ENCODE measurements at places on chromosomes 2 and 18.
A peak's percentile ranks its signal among the peaks of the same experiment; 100 is the strongest.

- no peak for DNase-seq
Measured at GRCh38 chr2:235394278-235394828, 99.5 kb upstream of the AGAP1 start.

DNA sequence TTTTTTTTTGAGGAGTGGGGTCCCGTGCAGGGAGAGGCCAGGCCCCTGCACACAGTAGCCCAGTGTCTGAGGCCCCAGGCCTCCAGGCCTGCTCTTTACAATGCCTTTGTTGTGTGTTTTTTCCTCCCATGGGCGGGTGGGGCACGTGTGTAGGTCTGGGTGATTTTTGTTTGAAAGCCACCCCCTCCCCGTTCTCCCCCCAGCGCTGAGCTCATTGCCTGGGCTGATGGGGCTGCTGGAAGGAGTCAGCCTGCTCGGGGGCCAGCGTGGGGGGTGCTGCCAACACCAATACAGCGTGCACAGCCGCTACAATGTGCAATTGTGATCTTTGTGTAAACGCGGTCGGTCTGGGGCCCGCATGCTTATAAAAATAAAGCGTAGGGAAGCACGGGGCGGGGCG is 142.7 kb downstream of the DYSF start:
- DNase-seq, result peak; percentile 84

DNA sequence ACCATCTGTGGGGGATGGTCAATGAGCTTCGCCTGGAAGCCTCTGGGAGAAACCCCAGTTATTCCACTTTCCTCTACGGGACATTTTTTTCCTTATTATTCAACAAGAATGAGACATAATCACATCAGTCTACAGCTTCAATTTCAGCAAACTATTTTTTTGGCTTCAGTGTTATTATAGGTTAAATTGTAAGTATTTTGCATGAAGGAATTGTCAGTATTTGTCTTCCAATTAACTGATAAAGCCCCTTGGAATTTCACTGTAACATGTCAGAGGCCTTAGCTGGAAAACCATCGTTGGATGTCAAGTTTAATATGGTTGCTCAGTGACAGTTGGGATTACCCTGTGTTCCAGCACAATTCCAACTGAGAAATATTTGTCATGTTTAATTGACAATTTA is 480.9 kb upstream of the CHST9 start:
- DNase-seq, result no peak

- no peak for DNase-seq
Measured at GRCh38 chr18:30689216-30689615, 353.3 kb downstream of the DSC3 start.

DNA sequence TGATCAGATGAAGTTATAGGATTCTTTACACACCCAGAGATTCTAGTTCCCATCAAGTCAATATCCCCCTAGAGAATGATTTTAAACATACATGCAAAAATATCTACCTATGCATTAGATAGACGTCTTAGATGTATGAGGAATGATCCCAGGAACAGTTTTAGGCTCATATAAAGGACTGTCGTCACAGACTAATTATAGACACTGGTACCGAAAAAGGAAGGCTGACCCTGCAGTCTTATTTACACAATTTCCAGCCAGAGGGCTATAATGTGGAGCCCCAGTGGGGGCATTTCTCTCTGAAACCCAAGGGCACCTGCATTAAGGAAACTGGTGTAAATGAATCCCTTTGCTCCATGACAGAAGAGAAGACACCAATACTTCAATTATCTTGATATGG is 170.4 kb downstream of the ZNF521 start:
- no peak for DNase-seq

DNA sequence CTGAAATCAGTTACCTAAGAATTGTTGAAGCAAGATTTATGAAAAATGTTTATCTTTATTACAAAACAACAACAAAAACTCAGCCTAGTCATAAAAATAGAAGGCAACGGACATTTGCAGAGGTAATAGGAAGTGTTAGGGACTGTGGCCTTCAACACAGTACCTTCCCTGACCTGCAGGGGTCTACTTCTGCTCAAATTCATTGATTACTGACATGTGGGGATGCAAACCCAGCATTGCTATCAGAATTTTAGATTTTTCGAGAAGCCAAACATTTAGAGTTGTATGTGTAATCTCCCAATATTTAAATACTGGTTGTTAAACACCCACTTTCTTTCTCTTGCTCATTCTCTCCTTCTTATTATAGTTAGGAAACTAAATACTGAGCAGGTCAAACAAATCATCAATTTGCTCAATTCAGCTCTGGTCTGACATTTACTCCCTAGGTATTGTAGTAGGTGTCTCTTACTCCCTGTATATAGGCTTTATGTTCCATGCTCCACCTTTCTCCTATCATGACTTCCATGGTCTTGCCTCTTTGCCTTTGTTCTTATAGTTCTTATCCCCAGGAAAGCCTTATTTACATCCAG is 198.5 kb downstream of the UBE2E3 start:
- no peak for DNase-seq

GRCh38 chr2:151670346-151670745 is 63.9 kb downstream of the NEB start:
- no peak for DNase-seq

DNA sequence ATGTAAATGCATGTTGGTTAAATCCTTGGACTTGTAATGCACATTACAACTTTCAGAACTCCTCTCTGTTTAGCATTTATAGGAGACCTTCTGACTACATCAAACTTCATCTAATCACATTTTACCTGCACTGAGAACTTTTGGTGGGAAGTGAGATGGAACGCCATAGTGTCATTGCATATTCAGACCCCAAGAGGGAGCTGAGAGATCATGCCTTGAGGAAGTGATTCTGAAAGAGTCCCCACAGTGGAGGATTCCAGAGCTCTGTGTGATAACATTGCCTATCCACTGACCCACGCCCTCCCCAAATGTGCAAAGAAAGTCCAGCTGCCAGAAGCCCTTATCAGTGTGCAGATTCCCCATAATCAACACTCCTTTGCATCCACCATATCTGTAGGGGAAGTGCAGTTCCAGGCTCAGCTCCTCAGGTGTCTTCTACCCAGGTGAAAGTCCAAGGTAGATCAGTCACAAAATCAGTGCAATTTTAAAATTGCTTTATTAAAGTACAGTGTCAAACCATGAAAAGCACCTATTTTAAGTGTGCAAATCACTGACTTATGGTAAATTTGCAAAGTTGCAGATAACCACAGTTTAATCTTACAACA is 212.4 kb downstream of the RPIA start:
- DNase-seq, result no peak

- no peak for DNase-seq
Measured at GRCh38 chr2:96139181-96139758, 968 bp upstream of the ASTL start.

GRCh38 chr18:7954238-7954637 is 387.1 kb downstream of the PTPRM start:
- DNase-seq, result no peak

- DNase-seq, result peak; percentile 38
Measured at GRCh38 chr2:8669157-8669817, 12.6 kb upstream of the ID2 start.

DNA sequence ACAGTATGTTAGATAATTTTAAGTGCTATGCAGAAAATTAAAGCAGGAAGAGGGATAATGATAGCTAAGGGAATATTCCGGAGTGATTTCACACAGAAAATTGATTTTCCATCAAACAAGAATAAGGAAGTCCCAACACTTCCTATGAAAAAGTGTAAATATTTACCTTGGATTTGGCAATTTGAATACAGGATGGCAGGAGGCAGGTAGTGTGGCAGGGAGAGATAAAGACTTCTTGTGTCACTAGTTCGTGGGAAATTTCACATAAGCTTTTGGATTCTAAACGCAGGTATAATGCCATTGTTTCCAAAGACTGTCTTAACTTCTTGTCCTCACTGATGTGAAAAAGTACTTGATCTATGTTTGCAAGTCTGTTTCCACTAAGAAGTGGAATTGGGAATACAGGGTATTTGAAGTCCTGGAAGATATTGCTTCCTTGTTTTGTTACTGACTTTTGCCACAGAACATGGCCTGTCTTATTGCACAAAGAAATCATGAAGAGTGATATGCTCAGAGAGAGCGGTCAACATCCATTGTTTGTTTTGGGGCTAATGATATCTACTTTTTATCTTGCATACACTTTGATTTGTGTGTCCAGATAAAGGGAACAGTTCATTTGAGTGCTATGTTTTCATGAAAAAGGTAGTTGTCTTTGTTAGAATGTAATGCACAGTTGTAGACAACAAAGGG is 1216.1 kb upstream of the FAM98A start:
- DNase-seq, result no peak

- peak; percentile 75 for DNase-seq
Measured at GRCh38 chr2:158772306-158773078, 22.6 kb upstream of the DAPL1 start.

GRCh38 chr2:16350211-16350610 is 315.4 kb downstream of the CYRIA start:
- no peak for DNase-seq

GRCh38 chr18:5515011-5515784 is 28.6 kb downstream of the EPB41L3 start:
- DNase-seq, result no peak

DNA sequence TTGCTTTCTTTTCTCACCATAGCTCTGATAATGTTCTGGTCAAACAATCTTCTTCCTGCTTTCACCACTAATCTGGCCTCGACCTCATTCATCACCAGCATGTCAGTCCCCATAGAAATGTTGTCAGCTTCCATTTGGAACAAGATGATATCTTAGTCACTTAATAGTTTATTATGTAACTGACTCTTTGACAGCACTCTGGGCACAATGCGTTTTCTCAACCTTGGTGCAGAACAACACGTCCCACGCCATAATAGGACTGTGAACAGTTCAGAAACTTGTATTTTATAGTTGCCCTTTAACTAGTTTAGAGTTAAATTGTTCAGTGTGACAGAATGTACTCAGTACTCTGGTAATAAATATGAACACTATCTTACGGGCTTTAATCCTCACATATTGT is 106.0 kb downstream of the MC4R start:
- no peak for DNase-seq

- DNase-seq, result no peak
Measured at GRCh38 chr2:56118474-56118873, 65.3 kb upstream of the CCDC85A start.

DNA sequence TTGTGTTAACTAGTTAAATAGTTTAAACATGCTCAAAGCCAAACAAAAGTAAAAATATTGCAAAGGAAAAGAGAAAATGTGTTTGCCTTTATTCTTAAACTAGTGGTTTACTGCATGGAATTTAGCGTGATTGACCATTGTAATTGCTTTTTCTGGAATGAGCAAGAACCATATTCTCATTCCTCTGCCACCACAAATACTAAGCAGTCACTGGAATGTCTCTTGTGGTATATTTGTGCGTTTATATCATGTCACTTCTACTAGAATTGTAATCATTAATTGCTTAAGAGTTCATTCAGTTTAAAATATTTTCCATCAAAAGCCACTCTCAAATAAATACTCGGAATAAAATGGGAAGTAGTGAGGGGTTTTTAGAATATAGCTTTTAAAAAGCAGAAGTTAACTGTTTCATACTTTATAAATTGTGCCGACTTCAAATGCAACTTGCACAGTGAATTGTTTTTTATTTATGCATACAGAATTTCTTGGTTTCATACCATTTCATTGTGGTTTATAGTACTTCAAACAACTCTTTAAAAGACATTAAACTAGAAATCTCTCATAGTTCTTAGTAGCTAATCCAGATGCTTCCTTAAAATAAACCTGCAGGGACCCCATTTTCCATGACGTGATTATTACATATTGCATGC is 288.1 kb downstream of the EPHA4 start:
- DNase-seq, result no peak

DNA sequence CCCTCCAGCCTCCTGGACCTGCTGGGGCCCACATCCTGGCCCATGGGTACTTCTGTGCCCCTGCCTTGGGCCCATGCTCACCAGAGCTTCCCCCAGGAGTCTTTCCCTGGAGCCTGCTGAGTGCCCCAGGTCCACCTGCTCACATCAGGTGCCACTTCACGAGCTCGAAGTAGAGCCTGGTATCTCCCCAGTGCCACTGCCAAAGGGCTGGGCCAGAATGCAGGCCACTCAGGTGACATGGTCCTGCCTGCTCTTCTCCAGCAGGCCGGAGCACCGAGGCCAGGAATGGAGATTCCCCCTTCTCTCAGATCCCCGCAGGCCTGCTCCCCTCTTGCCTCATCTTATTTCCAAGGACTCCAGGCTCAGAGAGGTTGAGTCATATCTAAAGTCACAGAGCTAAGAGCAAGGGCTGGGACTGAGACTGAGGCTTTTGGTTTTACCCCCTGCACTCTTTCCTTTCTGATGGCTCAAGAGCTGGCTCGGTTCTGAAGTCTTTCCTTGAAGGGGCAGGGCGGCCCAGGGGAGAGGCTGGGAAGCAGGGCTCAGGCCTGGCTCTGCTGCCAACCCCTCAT is 79.2 kb downstream of the HS1BP3 start:
- DNase-seq, result no peak

GRCh38 chr2:6920743-6921064 is 3.5 kb downstream of the RNF144A start:
- no peak for DNase-seq

- DNase-seq, result no peak
Measured at GRCh38 chr18:28161608-28162599, 15.0 kb downstream of the CDH2 start.

DNA sequence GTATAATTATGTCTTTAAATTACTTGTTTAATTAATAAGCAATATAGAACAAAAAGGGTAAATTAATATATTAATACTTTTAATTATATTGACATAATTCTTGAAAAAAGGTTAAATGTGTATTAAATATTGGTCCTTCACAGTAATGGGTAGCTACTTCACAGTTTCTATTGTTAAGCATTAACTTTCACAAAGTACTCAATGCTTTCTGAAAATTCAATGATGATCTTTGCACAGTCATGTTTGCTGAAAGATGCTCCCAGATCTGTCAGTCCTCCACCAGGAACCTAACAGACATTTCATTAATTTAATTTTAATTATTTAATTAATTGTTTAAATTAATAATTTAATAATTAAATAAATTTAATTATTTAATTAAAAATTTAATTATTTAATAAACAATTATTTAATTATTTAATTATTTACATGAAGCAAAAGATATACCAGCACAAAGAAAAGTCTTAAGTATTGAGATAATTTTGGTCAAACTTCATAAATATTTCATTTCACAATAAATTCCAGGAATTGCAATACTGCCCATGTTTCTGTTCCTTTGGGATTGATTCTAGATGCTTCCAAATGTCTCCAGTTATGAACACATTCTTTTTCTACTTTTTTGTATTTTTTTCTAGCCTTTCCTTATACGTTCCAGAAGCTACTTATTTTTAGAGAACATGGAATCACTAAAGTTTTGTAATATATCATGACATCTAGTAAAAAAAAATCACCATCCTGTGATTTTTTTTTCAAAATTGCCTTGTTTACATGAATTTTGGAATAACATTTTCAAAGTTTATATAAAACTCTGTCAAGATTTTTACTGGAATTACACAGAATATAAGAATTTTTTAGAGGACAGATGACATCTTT is 46.5 kb downstream of the TMEM18 start:
- DNase-seq, result no peak

- no peak for DNase-seq
Measured at GRCh38 chr2:181552808-181553207, 95.6 kb downstream of the ITGA4 start.

DNA sequence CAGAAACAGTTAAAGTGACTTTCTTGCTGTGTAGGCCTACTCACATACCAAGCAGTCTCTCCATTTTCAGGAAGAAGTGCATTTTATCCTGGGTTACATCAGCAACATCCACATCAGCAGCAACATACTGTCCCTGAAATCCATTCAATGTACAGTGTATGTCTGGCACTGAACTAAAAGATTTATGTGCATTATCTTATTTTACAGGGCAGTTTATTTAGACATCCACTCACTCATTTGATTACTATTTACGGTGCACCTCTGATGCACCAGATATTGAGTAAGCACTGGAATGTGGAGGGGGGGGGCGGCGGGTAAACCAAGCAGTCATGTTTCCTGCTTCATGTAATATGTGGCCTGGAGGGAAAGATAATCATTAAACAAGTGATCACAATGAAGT is 1128.2 kb downstream of the BCL11A start:
- DNase-seq, result no peak

Measured in occipital lobe (tissue), 3 donors.